Activated CD8-positive, alpha-beta memory T cell treated with anti-CD3 and anti-CD28 coated beads, Interleukin-2, amount 10 ng/mL, durations not matched to agents 7 days and 5 days (primary cell): ENCODE measurements at places on chromosomes 5 and 9. TPM values are rescaled to one million over a fixed set of nuclear protein-coding genes. Genes with fewer than 3 reads are reported as not detected.

- DNase-seq = no peak
Measured at GRCh38 chr5:148844433-148845280, 18.2 kb downstream of the ADRB2 start.

DNA sequence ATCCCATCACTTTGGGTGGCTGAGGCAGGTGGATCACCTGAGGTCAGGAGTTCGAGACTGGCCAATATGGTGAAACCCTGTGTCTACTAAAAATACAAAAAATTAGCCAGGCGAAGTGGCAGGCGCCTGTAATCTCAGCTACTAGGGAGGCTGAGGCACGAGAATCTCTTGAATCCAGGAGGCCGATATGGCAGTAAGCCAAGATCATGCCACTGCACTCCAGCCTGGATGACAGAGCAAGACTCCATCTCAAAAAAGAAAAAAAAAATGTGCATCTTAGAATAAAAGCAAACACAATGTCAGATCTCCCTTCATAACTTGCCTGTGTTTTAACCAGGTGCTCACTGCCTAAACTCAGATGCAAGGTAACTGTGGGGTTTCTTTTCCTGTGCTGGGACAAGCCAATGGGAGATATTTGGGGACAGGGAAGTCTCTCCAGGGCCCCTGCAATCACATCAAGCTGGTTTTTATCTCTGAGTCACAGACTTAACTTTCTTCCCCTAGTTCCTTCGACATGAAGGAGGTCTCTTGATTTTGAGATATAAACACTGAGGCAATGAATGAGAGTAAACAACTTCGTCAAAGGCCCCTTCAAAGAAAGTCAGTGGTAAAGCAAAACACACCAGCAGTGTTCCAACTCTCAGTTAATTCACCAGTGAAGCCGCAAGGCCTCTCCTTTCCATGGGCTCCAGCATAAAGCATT, 99.1 kb downstream of the SNX18 start:
- no peak for DNase-seq

- no peak for DNase-seq
Measured at GRCh38 chr9:1726993-1727759, 288.0 kb upstream of the SMARCA2 start.

- DNase-seq = no peak
Measured at GRCh38 chr9:115810166-115810565, 343.4 kb upstream of the PAPPA start.

GRCh38 chr9:91900055-91900796, 49.8 kb downstream of the ROR2 start:
- no peak for DNase-seq

TMEM203 gene
- 36.9 TPM for total RNA-seq

DNA sequence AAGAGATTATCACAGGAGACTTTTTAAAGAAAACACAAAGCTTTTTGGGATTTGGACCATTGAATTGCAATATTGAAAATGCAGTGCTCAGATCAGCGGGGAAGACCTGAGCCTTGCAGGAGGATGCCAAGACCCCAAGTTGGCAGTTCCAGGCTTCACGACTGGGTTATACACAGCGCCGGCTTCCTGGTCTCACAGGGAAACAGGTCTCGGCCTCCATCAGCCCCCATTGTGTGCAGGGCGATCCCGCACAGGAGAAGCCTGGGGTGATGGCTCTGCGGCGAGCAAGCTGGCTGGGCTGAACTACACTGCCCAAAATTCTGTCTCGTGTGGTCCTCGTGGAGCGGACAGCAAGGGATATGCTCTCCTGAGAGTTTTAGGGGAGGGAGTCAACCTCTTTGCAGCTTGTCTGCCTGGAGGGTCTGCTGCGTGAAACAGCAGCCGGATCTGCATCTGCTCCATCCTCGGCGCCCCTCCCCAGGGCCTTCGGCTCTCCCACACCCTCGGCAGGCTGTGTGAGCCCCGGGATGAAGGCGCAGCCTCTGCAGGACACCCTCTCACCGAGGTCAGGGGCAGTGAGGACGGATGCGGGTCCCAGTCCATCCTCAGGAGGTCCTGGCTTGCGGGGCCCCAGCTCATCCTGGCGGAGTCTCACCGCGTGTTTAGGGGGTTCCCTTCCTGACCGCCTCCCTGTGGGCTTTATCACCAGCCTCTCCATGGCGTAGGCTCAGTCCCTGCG, 60.6 kb downstream of the NSUN2 start:
- DNase-seq = peak; percentile 29

ENHO gene
- not detected for total RNA-seq

- no peak for DNase-seq
Measured at GRCh38 chr9:137313326-137313936, 11.4 kb upstream of the NRARP start.

LECT2 gene
- total RNA-seq = not detected

DNA sequence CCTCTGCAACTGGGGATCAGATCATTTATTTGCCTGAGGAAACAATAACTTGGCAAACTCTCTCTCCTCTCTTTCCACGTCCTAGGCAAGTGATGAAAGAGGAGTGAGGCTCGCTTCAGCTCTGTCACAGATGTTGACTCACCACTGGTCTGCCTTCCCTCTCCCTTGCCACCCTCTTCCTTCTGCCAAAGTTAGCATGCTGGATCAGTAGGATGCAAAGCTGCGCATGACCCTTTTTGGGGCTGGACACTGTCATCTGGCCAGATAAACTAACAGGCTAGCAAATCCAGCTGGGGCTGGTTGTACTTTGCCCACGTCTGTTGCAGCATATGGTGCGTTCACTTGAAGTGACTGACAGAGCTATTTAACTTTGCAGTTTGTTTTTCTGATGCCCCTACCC, 36.2 kb upstream of the SMARCA2 start:
- DNase-seq = no peak

GRCh38 chr5:58156361-58156760, 303.5 kb downstream of the PLK2 start:
- DNase-seq = no peak

NIPAL4 gene
- 0.37 TPM for total RNA-seq

- no peak for DNase-seq
Measured at GRCh38 chr9:9498846-9499245, 1114.0 kb downstream of the PTPRD start.

DNA sequence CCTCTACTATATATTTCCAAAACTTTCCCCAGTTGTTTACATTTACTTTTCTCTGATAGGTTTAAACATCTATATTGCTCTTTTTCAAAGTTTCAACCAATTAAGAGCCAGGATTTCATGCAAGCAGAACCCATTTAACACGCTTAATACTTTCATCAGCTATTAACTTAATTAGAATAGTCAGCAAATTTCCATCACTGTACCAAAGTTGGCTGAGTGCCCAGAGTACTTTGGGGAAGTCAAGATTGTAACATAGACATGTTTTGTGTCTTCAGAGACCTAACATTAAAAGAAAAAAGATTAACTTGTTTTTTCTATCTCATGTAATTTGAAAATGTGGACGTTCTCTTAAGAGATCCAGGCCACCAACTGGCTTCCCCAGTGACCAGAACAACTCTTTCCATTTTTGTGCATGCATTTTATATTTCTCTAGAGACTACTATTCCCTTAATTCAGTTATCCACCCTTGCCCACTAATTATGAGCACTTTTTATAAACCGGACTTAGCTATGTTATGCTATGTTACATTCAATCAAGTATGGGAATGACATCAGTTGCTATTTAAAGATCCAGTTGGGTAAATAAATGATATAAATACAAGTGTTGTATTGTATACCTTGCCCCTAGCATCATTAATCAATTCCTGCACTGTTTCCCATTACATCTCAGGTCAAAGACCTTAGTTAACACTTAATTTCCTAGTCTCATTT, 478.1 kb upstream of the NMUR2 start:
- DNase-seq = no peak

- DNase-seq = no peak
Measured at GRCh38 chr9:89887286-89887685, 282.5 kb downstream of the GADD45G start.

DNA sequence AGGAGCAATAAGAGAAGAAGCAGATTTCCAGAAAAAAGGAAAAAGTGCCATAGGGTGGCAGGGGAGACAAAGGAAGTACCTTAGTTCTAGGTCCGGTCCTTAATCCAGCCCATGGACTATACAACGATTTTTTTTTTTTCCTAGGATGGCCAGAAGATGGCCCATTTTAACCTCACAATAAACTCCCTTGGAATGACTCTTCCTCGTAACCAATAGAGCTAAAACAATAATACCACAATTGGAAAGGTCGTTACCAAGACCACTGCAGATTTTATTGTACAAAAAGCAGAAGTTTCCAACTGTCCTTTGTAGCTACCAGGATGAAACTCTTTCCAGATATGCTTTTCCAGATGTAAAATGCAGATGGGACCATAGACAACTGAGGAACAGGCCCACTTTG, 34.4 kb upstream of the SSBP2 start:
- no peak for DNase-seq

DNA sequence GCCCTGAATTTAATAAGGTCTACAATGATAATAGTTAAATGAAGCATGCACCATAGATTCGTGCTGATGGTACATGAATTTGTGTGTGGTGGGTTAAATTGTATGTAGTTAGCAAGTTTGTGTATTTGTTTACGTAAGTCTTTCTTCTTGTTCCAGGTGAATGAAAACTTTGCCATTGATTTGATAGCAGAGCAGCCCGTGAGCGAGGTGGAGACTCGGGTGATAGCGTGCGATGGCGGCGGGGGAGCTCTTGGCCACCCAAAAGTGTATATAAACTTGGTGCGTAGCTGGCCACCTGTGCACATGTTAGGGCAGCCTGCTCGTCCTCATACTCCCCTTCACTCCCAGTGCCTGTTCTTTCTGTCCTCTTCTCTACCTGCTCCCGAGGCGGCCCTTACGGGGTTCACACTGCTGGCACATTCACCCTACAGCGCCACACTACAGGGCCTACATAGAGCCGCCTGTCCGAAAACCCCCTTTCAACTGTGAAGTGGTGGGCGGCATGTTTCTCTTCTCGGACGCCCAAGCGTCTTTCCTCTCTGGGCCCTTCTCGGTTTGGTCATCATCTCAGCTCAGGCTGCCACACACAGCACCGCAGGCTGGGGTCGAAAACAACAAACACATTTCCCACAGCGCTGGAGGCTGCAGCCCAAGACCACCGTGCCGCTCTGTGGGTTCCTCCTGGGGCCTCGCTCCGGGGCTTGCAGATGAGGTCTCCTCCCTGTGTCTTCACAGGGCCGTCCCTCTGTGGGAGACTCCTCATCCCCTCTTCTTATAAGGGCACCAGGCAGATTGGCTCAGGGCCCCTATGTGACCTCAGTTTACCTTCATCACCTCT, 13.2 kb downstream of the NDUFS6 start:
- no peak for DNase-seq

DNA sequence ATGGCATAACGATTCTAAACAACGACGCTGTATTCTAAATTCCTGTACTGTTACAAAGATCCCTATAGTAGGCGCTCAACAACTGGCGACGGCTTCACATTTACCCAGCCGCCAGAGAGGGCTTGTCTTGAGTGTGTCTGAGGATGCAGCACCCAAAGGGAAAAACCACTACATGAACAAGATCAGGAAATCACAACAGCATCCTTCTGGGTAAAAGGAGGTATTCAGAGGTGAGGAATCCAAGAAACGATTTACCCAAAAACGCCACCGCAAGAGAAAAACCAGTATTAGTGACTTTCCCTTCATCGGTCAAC, 711 bp downstream of the TTC33 start:
- peak; percentile 82 for DNase-seq

DNA sequence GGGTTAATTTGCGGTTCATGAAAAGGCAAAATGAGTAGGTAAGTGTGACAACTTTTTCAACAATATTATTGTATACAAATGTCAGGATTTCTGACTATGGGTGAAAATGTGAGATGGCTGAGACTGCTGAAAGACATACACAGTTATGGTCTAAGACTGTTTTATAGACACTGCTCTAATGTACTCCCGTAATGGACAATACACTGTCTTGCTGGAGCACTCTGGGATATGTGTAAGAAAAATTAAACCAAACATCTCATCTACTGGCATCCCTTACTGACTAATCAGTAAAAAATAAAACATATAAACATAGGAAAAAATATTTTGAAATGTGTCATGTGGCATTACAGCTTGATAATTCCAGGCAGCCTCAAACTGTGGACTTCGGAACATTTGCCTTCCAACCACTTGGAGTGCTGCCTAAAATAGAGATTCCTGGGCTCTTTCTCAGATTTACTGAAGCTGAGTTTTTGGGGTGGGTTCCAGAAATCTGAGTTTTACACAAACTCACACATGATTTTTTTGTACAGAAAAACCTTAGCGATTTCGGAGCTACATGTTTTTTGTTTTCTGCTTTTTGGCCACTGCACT, 233.9 kb upstream of the TBCA start:
- no peak for DNase-seq

- DNase-seq = no peak
Measured at GRCh38 chr5:168228668-168229067, 62.8 kb upstream of the WWC1 start.
